ENCODE measurements at places on chromosomes 6 and 20.
A peak's percentile ranks its signal among the peaks of the same experiment; 100 is the strongest.

GRCh38 chr20:24043294-24043693 is 54.7 kb upstream of the GGTLC1 start:
- no peak for DNase-seq

DNA sequence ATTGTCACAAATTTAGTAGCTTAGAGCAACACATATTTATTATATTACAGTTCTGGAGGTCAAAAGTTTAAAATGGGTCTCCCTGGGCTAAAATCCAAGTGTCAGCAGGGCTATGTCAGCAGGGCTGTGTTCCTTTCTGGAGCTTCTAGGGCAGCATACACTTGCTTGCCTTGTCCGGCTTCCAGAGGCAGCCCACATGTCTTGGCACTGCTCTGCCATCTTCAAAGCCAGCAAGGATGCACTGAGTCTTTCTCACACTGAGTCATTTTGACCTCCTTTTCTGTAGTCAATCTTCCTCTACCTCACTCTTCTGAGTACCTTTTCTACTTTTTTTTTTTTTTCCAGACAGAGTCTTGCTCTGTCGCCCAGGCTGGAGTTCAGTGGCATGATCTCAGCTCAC is 39.0 kb downstream of the ADGRF4 start:
- DNase-seq, result no peak

- no peak for DNase-seq
Observed at GRCh38 chr20:4459081-4459480, 262.6 kb upstream of the PRND start.

DNA sequence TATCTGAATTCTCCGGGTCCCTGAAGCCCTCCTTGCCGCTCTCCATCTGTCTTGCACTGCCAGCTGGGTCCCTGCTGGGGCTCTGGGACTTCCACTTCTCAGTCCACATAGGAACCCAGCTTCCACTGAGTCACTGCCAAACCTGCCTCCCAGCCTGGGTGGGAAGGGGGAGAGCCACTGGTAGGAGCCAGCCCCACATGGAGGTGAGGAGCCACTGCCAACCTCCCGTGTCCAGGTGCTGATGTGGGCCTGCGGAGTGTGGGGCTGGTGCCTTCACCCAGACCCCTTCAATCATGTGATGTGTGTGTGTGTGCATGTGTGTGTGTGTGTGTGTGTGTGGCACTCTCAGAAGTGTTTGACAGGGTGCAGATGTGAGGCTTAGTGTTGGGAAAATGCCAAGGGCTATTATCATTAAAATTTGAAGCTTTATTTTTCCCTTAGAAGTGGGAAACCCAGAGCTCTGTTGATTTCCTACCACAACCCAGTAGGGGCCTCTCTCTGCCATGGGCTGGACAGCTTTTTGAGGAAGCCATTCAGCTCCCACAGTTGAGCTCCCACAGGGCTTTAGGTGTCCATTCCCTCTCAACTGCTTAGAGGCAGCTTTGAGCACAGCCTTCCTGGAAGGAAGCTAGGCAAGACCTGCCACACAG is 9.3 kb upstream of the SGK2 start:
- DNase-seq, result no peak

- DNase-seq, result no peak
Observed at GRCh38 chr6:1016329-1017302, 295.3 kb upstream of the FOXQ1 start.

- no peak for DNase-seq
Observed at GRCh38 chr6:69580706-69581105, 216.1 kb downstream of the LMBRD1 start.

DNA sequence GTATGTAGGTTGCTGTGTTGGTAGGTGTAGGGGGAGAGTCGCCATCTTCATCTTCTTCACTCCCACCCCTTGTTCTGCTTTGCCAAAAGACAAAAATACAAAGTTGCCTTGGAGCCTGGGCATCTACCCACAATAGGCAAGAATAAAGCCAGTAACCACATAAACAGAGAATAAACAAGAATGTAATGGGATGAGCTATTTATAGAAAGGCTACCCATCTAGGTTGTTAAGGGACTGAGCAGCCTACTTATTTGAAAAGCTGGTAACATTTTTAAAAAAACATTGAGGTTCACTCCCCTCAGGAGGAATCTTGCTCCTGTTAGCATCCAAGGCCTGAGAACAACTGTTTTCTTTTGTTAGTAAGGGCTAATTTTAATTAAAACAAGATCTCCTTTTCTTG is 301.4 kb upstream of the STXBP5 start:
- no peak for DNase-seq

- no peak for DNase-seq
Observed at GRCh38 chr6:20197251-20197650, 15.0 kb downstream of the MBOAT1 start.

- no peak for DNase-seq
Observed at GRCh38 chr6:128068119-128068479, 167.2 kb upstream of the THEMIS start.

DNA sequence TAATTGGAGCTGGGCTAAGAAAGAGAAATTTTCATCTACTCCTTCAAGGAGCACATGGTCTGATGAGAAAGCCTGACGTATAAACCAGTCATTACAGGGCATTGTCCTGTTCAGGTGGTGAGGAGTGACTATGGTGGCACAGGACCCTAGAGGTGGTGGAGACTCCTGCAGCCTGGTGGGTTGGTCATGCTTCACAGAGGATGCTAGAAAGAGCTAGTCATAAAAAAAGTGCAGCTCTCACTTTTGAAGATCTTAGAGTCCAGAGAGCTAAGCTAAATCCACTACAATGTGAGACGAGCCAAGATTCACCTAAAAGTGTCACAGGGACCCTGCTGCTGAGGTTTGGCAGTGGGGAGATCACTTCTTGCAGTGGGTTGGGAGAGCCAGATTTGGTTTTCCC is 9.8 kb upstream of the ZNF831 start:
- no peak for DNase-seq

DNA sequence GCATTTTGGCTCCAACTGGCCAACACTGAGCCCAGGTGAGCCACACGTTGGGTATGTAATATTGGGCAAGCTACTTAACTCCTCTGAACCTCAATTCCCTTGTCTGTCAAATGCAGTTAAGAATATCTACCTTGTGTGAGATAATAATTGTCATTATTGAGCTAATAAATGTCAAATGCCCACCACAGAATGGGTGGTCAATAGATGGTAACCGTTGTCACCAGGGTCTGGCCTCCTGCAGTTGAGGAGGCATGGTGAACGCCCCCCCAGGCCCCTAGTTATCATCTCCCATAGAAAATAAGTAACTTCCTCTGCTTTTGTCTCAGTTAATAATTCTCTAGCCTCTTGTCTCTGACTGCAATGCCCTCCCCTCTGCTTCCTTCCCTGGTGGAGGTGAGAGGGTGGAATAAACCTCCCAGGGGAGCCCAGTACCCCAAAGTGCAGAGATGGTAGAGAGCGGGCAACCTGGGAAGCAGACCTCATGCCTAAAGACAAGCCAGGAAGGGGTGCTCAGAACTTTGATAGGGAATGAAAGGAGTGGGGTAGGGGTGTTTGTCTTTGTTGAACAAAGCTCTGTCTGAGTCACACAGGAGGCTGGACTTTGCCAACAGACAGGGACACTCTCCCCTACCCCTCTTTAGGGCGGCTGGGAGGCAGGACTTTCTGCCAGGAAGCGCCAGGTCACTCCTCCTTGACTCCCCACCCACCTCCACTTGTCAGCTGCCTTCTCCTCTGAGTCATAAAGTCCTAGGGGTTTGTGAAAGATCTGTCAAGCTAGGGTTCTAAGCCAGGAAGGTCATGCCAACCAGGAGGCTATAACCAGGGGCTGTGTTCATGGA is 1.3 kb upstream of the UNC5CL start:
- no peak for DNase-seq

DNA sequence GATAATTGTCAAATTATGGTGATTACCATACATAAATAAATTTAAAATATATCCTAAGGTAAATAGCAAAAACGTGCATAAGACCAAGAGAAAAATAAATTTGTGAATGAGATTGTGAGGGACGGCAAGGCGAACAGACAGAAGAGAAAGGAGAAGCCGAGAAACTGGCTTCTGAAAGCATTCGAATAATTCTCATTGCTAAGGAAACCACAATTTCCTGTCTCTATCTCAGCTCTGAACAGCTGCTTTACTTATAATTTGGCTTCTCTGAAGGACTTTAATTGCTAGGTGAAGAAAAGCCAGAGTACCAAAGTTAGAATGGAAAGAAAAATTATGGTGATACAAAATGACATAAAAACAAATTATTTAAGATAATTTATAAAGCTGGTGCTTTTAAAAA is 79.0 kb upstream of the RGS17 start:
- no peak for DNase-seq

- DNase-seq, result no peak
Observed at GRCh38 chr6:22095836-22096235, 201.0 kb downstream of the PRL start.

DNA sequence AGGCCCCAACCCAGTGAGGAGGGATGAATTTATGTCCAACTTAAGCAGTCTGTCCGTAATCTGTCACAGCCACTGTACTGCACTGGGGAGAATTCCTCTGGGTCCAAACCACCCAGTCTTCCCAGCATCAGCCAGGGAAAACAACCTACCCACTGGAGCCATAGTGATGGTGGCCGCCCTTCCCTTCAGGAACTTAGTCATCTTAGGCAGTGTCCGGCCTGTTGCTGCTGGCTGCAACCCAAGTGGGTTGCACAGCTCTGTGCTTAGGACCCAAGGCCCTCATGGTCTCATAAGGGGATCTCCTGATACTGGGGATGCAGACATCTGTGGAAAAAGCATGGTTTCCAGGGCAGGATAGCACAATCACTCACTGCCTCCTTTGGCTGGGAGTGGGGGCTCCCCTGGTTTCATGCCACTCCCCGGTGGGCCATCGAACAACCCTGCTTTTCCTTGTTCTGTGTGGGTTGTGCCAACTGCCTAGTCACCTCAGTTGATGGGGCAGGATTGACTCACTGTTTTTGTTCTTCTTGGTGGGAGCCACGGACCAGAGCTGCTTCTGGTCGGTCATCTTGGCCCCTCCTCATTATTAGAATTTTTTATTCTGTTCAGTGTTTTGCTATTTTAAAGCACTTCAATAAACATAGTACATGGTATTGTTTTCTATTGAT is 591.9 kb downstream of the DOK5 start:
- DNase-seq, result no peak

GRCh38 chr20:50130995-50131394 is 18.0 kb upstream of the UBE2V1 start:
- no peak for DNase-seq

DNA sequence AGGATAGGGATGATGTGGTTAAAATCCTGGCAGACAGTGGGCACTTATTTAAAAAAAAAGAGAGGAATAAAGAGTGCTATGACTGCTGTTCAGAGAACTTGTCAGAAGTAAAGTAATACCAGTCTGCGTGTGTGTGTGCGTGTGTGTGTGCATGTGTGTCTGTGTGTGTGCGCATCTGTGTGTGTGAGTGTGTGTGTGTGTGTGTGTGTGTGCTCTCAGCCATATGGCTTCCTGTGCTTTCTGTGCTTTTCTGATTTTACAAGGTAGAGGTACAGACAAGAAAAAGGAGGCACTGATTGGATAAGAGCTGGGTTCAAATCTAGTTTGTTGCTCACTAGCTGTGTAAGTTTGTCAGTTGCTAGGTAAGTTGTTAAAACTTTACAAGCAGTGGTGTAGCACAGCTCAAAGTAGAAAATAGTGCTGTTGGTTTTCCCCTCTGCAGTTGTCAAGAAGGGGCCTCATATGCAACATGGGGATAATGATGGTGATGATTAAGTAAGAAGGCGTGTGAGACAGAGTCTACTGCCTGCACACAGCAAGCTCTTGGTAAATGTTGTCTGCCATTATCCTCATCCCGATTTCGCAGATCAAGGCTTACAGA is 155.3 kb upstream of the ZNF217 start:
- peak; percentile 36 for DNase-seq

DNA sequence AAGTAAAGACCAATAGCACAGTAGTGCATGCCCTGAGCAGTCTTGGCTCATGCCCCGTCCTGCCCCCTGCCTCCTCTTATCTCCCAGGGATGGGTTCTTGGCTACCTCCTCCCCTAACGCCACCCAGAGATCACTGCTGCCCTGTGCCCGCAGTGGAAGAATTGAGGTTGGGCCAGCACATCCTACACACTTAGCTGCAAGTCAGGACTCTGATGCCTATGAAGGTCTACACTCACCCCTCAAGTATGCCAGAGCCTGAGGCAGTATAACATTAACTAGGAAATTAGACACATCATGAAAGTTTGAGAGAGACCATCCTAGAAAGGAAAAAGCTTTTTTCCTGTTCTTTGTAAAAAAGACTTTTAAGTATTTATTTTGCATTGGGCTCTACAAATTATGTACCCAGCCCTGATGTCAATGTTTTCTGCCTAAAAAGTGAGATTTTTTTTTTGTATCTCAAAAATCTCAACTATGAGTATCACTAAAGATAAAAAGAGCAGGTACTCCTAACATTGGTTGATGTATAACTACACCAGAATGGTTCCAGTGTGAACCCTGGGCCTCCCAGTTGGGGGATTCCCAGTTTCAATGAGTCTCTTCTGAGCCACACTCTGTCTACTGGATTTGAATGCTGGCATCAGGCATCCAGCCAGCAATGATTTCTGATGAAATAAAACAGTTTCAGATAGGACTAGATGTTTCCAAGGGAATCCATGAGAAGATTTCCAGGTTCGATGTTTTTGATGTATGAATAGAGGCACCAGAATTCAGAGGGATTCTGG is 115.4 kb downstream of the ISM1 start:
- peak; percentile 54 for DNase-seq
